Stimulated activated CD8-positive, alpha-beta memory T cell treated with anti-CD3 and anti-CD28 coated beads, Interleukin-4, amount 100 ng/mL, for 1 hour (primary cell): ENCODE measurements at places on chromosomes 7 and 10.

DNA sequence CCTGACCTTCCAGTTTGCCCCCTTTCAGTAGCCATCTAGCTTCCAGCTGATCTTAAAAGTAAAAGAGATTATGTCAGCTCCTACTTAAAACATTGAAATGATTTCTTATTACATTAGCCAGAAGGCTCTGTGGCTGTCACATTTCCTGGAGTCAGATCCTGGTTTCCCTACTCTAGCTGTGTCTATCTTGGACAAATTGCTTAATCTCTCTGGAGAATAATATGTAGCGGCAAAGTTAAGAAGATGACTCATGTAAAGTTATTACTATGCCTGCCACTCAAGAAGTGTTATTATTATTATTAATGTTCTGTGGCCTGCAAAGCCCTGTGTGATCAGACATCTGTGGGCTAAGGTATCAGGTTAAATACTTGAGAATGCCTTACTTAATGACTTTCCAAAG, 107.2 kb downstream of the RUNDC3B start:
- no peak for DNase-seq

DNA sequence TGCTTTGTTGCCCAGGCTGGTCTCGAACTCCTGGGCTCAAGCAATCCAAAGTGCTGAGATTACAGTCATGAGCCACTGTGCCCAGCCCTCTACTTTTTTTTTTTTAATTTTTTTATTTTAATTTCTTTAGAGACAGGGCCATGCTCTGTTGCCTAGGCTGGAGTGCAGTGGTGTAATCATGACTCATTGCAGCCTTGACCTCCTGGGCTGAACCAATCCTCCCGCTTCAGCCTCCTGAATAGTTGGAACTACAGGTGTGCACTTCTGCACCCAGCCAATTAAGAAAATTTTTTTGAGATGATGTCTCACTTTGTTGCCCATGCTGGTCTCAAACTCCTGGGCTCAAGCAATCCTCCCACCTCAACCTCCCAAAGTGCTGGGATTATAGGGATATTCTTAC, 528.6 kb downstream of the GATA3 start:
- DNase-seq: no peak

GRCh38 chr7:26868841-26869495, 4.6 kb upstream of the SKAP2 start:
- DNase-seq: no peak

DNA sequence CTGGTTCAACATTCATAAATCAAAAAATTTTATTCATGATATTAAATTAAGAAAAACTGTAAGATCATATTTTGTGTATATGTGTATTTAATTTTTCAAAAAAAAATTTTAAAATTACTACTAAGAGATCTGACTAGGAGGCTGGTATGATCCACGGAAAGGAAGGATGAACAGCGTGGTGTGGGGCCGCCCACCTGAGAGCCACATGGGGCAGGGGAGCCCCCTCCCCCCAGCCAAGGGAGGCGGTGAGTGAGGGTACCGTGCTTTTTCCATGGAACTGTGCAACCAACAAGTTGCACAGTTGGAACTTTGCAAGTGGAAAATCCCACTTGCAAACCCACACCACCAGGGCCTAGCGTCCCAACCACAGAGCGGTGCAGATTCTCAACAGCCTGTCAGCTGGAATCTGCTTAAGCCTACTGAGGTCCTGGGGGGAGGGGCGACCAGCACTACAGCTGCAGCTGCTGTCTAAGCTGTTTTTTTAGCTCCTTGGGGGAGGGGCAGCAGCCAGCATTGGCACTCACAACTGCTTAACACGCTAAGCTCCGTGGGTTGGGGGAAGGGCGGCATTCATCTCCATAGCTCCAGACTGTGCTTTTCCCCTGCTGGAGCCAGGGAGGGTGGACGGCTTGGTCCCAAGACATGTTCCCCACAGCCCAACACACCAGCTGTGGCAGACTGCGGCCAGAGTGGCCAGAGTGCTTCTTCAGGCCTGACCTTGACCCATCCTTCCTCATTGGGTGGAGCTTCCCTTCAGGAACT, 94.2 kb upstream of the IGFBP3 start:
- no peak for DNase-seq

- no peak for DNase-seq
Measured at GRCh38 chr10:54702583-54703485, 98.2 kb downstream of the PCDH15 start.

DNA sequence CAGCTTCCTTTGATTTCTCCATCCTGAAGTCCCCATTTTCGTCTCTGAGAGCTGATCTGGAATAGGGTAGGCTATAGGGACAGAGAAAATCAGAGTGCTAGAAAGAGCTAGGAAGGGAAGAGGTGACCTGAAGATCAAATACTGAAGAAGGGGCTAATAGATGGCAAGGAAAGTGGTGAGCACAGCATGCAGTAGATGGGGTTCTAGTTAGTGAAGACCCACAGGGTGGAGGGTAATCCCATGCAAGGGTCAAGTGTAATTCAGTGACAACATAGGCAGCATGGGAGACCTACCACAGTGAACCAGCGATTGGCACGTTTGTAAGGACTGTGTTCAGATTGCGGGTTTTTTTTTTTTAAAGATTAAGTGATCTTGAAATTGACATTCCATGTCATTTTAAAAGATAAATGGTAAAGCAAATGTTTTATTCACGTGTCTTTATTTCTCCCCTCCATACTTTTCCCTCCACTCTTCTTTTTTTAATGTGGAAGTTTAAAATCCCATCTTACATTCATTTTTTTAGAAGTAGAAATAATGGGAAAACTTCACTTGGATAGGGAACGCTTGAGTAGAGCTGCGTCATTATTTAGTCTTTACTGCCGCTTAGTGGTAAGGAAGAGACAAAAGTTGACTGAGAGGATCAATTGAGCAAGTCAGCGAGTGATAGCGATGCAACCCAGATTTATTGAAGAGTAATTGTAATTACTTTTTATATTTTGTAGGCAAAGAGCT, 21.0 kb upstream of the ABI1 start:
- no peak for DNase-seq

DNA sequence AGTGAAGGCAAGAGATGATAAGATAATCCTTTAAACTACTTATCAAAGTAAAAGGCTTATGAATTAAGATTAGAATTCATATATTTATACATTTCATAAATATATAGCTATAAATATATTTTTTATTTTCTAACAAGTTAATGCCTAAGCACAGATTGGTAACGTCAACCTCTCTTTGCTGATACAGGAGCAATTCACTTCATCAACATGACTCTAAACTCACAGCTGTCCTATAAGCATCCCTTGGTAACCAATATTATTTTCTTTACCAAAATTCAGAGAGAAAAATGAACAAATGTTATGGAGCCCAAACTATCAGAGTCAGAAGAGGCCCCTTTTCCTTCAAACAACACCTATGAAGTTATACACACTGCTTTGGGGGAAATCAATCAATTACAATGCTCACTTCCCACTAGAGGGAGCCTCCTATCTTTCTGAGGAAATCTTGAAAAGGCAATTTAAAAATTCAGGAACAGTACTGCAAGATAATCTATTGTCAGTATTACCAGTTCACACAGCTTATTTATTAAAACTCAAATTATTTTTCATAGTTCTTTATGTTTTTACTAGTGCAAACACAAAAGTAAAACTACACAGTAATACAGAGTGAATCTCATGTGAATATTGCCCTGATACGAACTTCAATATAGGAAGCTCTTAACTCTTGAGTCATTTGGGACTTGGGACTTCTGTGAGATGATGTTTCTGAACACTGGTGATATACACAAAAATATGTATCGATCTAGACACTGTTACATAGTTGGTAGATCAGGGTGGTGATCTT, 51.0 kb upstream of the NOBOX start:
- no peak for DNase-seq

GRCh38 chr7:139589474-139589873, 66.0 kb downstream of the CLEC2L start:
- no peak for DNase-seq
